ENCODE measurements at places on chromosomes 3 and 15.

GRCh38 chr3:96731031-96731430 is 83.4 kb upstream of the EPHA6 start:
- no peak for DNase-seq

GRCh38 chr15:69099941-69100340 is 60.5 kb upstream of the GLCE start:
- DNase-seq, result no peak

GRCh38 chr3:39101022-39101689 is 6.3 kb downstream of the GORASP1 start:
- no peak for DNase-seq

GRCh38 chr3:14323401-14324223 is 78.8 kb upstream of the SLC6A6 start:
- DNase-seq, result no peak

DNA sequence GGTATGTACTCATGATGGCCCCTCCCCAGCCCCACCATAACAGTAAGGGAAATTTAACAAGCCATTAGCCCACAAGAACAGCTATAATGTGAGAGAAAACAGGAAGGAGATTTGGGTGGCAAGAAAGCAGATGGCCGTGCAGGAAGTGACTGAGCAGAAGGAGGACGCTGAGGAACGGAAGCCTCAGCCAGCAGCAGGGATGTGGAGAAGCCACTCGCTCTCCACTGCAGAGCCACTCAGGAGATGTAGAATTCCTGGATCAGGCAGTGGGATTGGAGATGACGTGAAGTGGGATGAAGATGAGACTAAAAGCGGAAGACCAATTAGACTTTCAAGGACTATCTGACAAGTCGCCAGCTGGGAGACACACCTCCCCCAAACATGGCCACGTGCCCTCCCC is 31.2 kb downstream of the PRR23E start:
- no peak for DNase-seq

DNA sequence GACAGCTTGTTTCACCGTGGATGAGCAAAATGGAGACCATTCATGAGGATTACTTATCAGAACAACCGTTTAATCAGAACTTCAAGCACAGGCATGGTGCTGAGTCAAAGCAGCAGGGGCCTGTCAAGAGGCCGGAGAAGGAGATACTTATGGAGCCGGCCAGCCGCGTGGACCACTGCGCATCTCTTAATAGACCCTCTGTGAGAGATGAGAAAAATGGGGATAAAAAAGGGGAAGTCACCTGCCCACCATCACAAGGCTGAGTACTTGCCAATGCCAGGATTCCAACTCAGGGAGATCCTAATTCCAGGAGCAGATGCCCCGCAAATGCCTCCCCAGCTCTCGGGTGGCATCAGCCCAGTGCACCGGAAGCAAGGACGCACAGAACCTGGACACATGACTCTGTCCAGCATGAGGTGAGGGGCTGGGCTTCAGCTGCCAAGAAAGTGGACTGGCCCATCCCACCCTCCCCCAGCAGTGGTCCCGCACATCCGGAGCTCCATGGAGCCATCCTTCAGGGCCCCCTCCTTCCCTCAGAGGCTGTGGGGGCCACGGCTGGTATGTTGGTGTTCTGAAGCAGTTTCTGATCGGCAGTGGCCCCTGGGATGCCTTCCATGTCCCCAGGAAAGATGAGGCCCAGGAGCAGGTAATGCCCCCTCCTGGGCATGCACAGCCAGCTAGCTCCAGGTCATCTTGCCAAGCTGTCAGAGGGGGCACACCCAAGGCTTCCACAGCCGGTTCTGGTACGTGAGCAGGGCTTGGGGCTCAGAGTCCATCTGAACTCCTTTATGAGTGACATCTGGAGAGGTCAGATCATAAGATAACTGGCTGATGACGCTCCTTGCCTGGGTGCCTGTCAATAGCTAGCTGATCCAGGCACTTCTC is 143.8 kb downstream of the ATP10A start:
- DNase-seq, result no peak

DNA sequence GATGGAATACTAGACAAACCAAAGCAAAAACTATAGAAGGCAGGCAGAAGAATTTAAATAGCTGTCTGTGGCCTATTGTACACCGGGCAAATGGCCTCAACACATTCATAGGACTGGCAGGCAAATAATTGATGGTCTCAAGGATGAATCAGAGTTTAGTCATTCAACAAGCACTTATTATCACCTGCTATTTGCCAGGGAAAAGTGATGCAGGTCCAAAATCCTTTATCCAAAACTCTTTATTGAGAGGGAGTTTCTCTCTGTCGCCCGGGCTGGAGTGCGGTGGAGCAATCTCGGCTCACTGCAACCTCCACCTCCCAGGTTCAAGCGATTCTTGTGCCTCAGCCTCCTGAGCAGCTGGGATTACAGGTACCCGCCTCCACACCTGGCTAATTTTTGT is 2.3 kb downstream of the EIF2AK4 start:
- no peak for DNase-seq

GRCh38 chr3:182818296-182818978 is 25.1 kb downstream of the ATP11B start:
- DNase-seq, result no peak

- no peak for DNase-seq
Observed at GRCh38 chr3:38353151-38353550, 6.6 kb downstream of the XYLB start.

DNA sequence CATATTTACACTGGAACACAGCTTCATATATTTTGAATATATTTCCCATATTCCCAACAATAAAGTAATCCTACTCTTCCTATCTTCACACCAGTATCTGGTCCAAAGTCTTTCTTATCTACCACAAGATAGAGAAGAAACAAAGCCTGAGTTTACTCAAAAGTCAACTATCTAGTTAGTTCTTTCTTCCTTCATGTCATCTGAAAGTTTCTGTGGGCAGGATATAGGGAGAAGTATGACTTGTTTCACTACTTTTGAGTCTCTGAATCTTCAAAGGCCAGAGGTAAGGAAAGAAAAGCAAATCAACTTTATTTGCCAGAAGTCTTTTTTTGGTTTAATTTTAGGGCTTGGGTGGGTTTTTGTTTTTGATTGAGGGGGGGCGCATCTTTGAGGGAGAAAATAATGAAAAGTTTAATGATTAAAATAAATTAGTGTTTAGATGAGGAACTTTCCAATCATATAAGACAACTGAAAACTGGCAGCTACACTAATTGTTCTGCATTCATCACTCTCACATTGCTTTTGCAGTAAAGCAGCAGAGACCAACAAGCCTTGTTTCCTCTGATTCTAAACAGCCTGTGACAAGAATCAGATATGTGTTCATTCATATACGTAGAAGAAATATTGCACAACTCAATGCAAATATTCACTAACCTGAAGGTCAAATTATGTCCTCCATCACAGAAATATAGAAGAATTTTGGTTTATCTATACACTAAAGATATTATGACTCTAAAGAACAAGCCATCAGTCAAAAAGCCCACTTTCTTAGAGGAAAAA is 421.4 kb downstream of the SHQ1 start:
- DNase-seq, result no peak

DNA sequence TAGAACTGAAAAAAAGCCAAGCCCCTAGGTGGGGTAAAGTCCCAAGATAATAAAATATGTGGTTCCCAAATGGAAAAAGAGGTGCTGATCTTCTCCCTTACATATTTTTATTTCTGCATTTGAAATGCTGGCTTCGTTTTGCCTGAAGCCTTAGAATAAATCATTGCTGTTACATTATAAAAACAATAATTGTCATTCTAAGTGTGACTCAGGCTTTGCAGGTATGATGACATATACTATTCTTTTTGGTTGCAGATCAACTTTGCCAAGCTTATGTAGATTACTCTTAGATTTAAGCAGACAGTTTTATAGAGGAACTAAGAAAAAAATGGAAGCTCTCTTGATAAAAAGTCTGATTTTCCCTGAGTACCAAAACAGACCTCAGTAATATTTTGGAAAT is 7.5 kb downstream of the IDH3A start:
- no peak for DNase-seq

DNA sequence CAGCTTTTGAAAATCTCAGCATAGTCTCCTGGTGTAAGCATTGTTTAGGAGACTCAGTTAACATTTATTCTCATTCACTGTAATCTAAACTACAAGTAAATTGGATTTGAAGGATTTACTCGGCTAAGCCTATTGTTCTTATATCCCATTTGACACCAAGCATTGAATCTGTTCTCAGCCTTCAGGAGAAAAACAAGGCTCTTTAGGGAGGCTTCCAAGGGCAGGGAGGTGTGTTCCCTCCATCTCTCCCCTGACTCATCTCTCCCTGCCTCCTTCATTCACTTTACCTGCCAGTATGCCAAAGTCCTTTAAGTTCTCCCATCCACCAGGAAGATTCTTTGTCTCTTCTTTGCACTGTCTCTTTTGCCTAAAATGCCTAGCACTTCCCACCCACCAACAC is 347.8 kb downstream of the MFSD1 start:
- no peak for DNase-seq

DNA sequence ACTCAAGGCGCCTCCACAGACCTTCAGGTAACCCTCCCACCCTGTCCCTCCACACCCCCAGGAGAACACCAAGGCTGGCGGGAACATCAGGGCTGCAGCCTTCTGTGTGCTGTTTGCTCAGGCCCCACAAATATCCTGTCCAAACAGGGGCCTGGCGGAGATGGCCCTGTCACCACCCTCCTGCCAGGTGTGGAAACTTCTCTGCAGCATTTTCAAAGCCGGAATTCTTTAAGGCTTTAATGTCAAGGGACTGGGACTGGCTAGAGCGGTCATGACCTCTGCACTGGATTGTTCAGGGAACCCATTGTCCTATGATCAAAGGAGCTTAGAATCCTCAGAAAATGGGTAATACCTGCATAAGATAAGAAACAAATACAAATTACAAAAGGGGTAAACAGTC is 46.6 kb downstream of the FBLN2 start:
- DNase-seq, result no peak

GRCh38 chr15:79230766-79231165 is 51.8 kb upstream of the ANKRD34C start:
- no peak for DNase-seq

GRCh38 chr3:178901204-178901603 is 170.4 kb downstream of the ZMAT3 start:
- no peak for DNase-seq

- DNase-seq, result no peak
Observed at GRCh38 chr3:169812332-169813235, at the start of the genes LRRC34 and LRRIQ4. Gene LRRC34 (minus strand): TSS chr3:169812904. CDS start chr3:169812548, 356 bp downstream. Gene LRRIQ4 (plus strand): TSS chr3:169812870. CDS start chr3:169821922, 9,052 bp downstream.

DNA sequence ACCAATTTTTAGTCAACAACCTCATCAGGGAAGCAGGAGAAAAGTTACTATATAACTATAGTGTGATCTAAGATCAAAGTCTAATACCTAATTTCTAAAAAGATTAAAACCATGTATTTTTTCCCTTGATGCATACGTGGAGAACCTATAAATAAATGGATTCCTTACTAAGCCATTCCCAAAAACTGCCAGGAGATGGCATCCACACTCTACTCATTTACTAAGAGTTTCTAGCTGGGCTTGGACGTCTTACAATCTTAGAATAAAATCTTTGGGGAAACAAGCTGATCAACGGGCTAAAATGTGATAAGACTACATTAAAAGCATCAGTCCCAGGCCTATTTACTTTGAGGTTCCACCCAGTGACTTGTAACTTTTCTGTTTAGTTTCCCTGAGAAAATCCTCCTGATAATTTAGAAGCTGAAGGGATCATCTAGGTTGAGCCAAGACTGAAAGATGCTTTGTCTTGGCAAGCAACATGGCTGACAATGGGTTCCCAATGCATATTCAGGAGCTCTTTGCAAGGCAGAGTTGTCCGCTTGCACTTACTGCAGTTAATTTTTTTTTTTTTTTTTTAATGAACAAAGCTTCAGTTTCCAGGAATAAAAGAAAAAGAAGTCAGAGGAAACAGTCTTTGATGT is 85.5 kb upstream of the FGF12 start:
- DNase-seq, result no peak

- no peak for DNase-seq
Observed at GRCh38 chr3:1787094-1787493, 311.6 kb upstream of the CNTN4 start.

GRCh38 chr3:168269001-168269400 is 173.3 kb upstream of the GOLIM4 start:
- no peak for DNase-seq

- no peak for DNase-seq
Observed at GRCh38 chr15:57044970-57045369, 126.5 kb downstream of the TCF12 start.

- no peak for DNase-seq
Observed at GRCh38 chr15:67533873-67534272, 8.6 kb upstream of the MAP2K5 start.

GRCh38 chr3:185797993-185798830 is 26.6 kb downstream of the IGF2BP2 start:
- DNase-seq, result no peak

- no peak for DNase-seq
Observed at GRCh38 chr3:50924638-50925037, 249.9 kb downstream of the DOCK3 start.

- no peak for DNase-seq
Observed at GRCh38 chr3:100754563-100755334, 45.5 kb downstream of the TFG start.

GRCh38 chr3:120280026-120280425 is 5.0 kb downstream of the GPR156 start:
- no peak for DNase-seq

- peak; percentile 28 for DNase-seq
Observed at GRCh38 chr3:148723631-148724030, 25.9 kb downstream of the AGTR1 start.

DNA sequence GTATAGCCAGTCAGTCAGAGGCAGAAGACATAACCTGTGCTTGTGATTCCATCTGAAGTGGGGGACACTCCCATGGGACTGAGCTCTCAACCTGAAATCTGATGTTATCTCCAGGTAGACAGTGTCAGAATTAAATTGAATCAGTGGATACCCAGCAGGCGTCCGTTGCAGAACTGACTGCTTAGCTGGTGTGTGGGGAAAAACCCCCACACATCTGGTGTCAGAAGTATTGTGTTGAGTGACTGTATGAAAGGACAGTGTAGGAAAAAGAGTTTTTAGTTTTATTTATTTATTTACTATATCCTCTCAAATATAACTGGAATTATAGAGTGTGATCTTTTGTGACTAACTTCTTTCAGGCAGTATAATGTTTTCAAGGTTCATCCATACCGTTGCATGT is 10.4 kb downstream of the KPNA4 start:
- no peak for DNase-seq

- no peak for DNase-seq
Observed at GRCh38 chr15:97470417-97470816, 490.1 kb upstream of the ARRDC4 start.

GRCh38 chr3:178003756-178004155 is 532.5 kb upstream of the KCNMB2 start:
- no peak for DNase-seq

DNA sequence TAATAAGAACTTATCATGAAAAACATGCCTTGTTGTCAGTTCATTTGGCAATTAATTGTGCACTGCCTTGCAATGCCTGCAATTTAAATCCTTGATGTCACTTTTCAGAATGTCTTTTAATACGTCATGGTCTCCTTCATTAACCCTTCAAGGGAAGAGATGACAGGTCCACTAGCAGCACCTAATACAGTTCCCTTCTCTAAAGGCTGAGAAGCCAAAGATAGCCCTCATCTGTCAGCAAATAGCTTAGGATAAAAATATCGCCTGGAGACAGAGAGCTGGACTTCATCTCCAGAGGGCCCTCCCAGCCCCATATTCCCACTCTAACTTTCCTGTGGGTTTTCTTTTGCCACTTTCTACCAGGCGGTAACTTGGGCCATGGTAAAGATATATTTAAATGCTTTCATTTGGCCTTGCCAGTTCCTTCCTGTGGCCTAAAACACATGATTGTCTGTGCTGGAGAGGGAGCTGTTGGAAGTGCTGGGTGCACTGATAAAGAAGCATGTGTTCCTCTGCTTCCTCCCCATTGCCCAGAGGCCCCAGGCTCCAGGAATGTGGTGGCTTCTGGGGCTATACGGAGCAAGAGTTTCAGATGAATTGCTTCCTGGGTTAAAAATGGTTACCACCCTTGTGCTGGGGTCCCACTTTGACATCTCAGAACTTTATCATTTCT is 76.3 kb upstream of the UMPS start:
- DNase-seq, result no peak
